ENCODE measurements at places on chromosomes 1 and 21. TPM values are rescaled to one million over a fixed set of nuclear protein-coding genes. Genes with fewer than 3 reads are reported as not detected.
A peak's percentile ranks its signal among the peaks of the same experiment; 100 is the strongest.

DNA sequence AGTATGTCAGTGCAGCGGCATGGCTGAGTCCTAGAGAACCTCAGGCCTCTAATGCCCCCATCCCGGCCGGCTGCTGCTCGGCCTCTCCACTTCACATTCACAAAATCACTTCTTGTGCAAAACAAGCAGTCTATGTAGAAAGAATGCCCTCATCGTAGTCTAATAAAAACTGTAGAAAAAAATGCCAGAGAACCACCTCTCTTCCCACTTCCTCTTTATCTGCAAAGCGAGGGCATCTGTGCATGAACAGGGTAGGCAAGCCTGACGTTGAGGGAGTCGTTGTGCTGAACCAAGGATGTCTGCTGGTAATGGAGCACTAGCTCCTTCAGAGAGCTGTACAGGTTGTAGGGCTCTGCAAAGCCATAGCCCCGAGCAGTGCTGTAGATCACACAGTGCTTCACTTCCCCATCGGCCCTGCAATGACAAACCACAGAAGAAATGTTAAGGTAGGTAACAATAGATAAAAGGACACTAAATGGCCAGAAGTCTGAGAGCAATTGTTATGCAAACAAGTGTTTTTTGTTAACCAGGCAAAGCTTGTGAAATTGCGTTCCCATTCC, 88.9 kb downstream of the PIK3R3 start:
- peaks cover 2% of the 10 kb centered on the region for H3K36me3 ChIP-seq
- no peak overlapping the region for H3K27ac ChIP-seq
- no peak overlapping the region for H3K4me3 ChIP-seq
- no peak for DNase-seq

DNA sequence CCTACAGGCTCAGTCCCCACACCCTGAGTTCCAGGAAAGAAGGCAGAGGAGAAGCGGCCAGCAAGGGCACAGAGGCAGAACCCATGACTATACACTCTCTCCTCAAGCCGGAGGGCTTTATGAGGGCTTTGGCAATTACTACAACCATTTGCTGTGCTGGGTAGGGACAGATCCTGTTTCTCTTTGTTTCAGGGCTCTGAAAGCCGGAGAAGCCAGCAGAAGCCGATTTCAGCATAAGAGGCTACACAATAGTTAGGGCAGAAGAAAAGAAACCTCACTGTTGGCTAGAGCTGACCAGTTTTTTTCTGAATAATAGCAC, 13.9 kb downstream of the GPR3 start:
- peaks cover 63% of the 10 kb centered on the region for H3K36me3 ChIP-seq
- no peak overlapping the region for H3K4me3 ChIP-seq
- no peak for DNase-seq
- H3K27ac ChIP-seq, result no peak overlapping the region
- no peaks in the 10 kb centered on the region for H3K27me3 ChIP-seq

- H3K4me3 ChIP-seq, result no peak overlapping the region
- no peaks in the 10 kb centered on the region for H3K4me1 ChIP-seq
- no peaks in the 10 kb centered on the region for H3K27me3 ChIP-seq
- H3K36me3 ChIP-seq, result no peaks in the 10 kb centered on the region
Measured at GRCh38 chr1:83741348-83741747, 257.6 kb downstream of the TTLL7 start.

The PPT1 gene
- 106 TPM for total RNA-seq

GRCh38 chr1:152000964-152001630, 7.4 kb upstream of the S100A10 start:
- H3K27ac ChIP-seq, result no peak overlapping the region
- H3K27me3 ChIP-seq, result peaks cover 15% of the 10 kb centered on the region
- no peaks in the 10 kb centered on the region for H3K36me3 ChIP-seq
- H3K4me1 ChIP-seq, result no peaks in the 10 kb centered on the region

DNA sequence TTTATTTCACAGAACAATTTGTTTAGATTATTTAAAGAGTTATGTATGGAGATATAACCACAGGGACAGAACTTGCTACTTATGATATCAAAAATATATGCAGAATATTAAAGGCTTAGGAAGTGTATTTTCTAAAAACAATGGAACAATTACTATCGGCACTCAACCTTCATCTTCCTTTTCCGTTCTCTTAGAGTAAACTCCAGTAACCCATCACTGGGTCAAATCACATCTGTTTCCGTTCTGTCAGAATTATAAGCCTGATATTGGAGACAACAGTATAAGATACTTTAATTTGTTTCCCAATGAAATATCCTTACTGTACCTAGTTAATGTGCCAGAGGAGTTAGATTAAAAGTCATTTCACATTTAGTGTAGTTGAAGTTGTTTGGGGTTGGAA, 32.2 kb downstream of the DTL start:
- H3K36me3 ChIP-seq, result peaks cover 91% of the 10 kb centered on the region
- no peaks in the 10 kb centered on the region for H3K27me3 ChIP-seq
- no peak overlapping the region for H3K27ac ChIP-seq
- no peaks in the 10 kb centered on the region for H3K4me1 ChIP-seq
- no peak for DNase-seq

- no peaks in the 10 kb centered on the region for H3K36me3 ChIP-seq
- H3K4me1 ChIP-seq, result no peaks in the 10 kb centered on the region
- no peak overlapping the region for H3K4me3 ChIP-seq
- peaks cover 49% of the 10 kb centered on the region for H3K27me3 ChIP-seq
Measured at GRCh38 chr1:7249516-7249915, 464.3 kb downstream of the CAMTA1 start.

GRCh38 chr21:43631411-43632107, 27.7 kb downstream of the HSF2BP start:
- no peaks in the 10 kb centered on the region for H3K4me1 ChIP-seq
- H3K27me3 ChIP-seq, result peaks cover 18% of the 10 kb centered on the region
- H3K36me3 ChIP-seq, result no peaks in the 10 kb centered on the region
- no peak overlapping the region for H3K27ac ChIP-seq

The CACNA1S gene
- total RNA-seq, result not detected

- peaks cover 20% of the 10 kb centered on the region for H3K4me1 ChIP-seq
- DNase-seq, result peak; percentile 96
- H3K4me3 ChIP-seq, result no peak overlapping the region
- H3K36me3 ChIP-seq, result peaks cover 45% of the 10 kb centered on the region
Measured at GRCh38 chr1:27428316-27429028, 36.0 kb downstream of the GPR3 start.

- no peaks in the 10 kb centered on the region for H3K4me1 ChIP-seq
- no peak for DNase-seq
- H3K27ac ChIP-seq, result no peak overlapping the region
- H3K27me3 ChIP-seq, result no peaks in the 10 kb centered on the region
- 0 out of 3 replicates have a peak, but pooled peaks cover 3% of the 10 kb centered on the region for H3K36me3 ChIP-seq
- no peak overlapping the region for H3K4me3 ChIP-seq
Measured at GRCh38 chr1:108606478-108606877, 46.6 kb downstream of the EEIG2 start.

The SPATA1 gene
- total RNA-seq, result 2.2 TPM

DNA sequence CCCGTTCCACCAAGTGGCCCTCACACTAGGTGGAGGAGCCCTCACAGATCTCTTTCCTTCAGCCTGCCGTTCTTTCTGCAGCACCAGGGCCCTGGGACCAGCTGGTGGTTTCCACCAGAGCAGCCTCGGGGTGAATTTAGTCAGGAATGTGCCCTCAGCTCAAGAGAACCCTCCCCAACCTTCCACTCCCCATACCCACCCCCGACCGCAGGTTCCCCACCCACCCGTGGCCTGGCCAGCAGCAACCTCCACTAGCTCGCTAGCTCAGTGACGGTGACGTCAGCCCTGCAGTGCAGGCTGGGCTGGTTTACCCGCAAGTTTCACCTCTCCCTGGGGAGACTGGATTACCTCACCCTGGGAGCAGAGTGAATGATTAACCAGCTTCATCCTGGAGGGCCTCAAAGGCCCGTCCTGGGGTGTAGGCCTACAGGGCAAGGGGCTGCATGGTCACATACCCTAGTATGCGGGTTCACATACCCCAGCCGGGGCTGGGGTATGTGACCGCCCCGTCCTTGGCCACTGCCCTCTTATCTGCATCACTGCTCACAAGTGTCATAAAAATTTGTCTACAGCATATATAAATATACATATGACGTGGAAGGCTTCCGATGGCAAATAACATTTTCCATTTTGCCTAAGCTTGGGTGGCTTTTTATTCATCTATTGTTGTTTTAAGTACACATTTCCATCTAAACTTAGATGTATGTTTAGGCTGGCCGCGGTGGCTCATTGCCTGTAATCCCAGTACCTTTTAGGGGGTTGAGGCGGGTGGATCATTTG, 24.5 kb downstream of the ELF3 start:
- peaks cover 9% of the 10 kb centered on the region for H3K4me1 ChIP-seq
- H3K27me3 ChIP-seq, result peaks cover 4% of the 10 kb centered on the region
- no peak overlapping the region for H3K4me3 ChIP-seq
- DNase-seq, result peak; percentile 49
- H3K36me3 ChIP-seq, result no peaks in the 10 kb centered on the region
- H3K27ac ChIP-seq, result no peak overlapping the region

- no peaks in the 10 kb centered on the region for H3K36me3 ChIP-seq
- H3K4me1 ChIP-seq, result no peaks in the 10 kb centered on the region
- peaks cover 3% of the 10 kb centered on the region for H3K27me3 ChIP-seq
- H3K4me3 ChIP-seq, result no peak overlapping the region
Measured at GRCh38 chr1:36506276-36506920, 23.7 kb upstream of the CSF3R start.

The IL20 gene
- total RNA-seq, result not detected

GRCh38 chr1:158989424-158989823, 20.3 kb upstream of the IFI16 start:
- no peaks in the 10 kb centered on the region for H3K36me3 ChIP-seq
- H3K27me3 ChIP-seq, result no peaks in the 10 kb centered on the region
- no peaks in the 10 kb centered on the region for H3K4me1 ChIP-seq
- no peak overlapping the region for H3K4me3 ChIP-seq

The CXADR gene
- total RNA-seq, result 0.04 TPM

DNA sequence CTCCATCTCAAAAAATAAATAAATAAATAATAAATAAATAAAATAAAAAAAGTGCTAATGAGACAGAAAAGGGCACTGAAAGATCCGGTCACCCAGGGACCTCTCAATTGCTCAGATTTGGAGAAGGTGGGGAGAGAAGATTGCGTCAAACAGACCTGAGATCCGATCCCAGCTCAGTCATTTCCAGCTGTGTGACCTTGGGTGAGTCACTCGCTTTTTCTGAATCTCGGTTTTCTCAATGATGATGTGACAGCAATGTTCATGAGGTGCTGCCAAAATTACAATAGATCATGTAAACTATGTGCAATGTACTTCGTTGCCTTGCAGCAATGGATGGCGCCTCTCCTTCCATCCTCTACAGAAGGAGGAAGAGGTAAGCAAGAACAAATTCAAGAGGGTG, 11.1 kb upstream of the MEF2D start:
- no peak for DNase-seq
- peaks cover 7% of the 10 kb centered on the region for H3K4me1 ChIP-seq
- H3K36me3 ChIP-seq, result no peaks in the 10 kb centered on the region
- no peaks in the 10 kb centered on the region for H3K27me3 ChIP-seq
- H3K4me3 ChIP-seq, result no peak overlapping the region
- H3K27ac ChIP-seq, result no peak overlapping the region

- no peaks in the 10 kb centered on the region for H3K27me3 ChIP-seq
- DNase-seq, result no peak
- H3K27ac ChIP-seq, result no peak overlapping the region
- H3K36me3 ChIP-seq, result no peaks in the 10 kb centered on the region
Measured at GRCh38 chr21:27143476-27143875, 176.6 kb upstream of the ADAMTS5 start.

- H3K27me3 ChIP-seq, result peaks cover 79% of the 10 kb centered on the region
- no peaks in the 10 kb centered on the region for H3K36me3 ChIP-seq
- H3K27ac ChIP-seq, result no peak overlapping the region
- H3K4me3 ChIP-seq, result no peak overlapping the region
Measured at GRCh38 chr1:180235077-180235501, 5.0 kb downstream of the LHX4 start.

The FAM177B gene
- not detected for total RNA-seq

The MAP3K21 gene
- total RNA-seq, result 0.58 TPM

The TRIM63 gene
- total RNA-seq, result 0.44 TPM

The EFNA1 gene
- total RNA-seq, result 2.7 TPM

GRCh38 chr1:7365706-7366105, 405.4 kb upstream of the VAMP3 start:
- no peaks in the 10 kb centered on the region for H3K36me3 ChIP-seq
- H3K27me3 ChIP-seq, result peaks cover 17% of the 10 kb centered on the region
- no peak overlapping the region for H3K4me3 ChIP-seq
- H3K27ac ChIP-seq, result no peak overlapping the region
- DNase-seq, result no peak

The PRKAA2 gene
- total RNA-seq, result not detected

The LCE3E gene
- total RNA-seq, result not detected

GRCh38 chr1:5244631-5245285, 590.3 kb downstream of the AJAP1 start:
- H3K36me3 ChIP-seq, result no peaks in the 10 kb centered on the region
- no peak overlapping the region for H3K4me3 ChIP-seq
- no peak for DNase-seq

GRCh38 chr1:218461351-218461750, 116.2 kb downstream of the TGFB2 start:
- no peaks in the 10 kb centered on the region for H3K36me3 ChIP-seq
- H3K4me1 ChIP-seq, result no peaks in the 10 kb centered on the region
- 0 out of 2 replicates have a peak, but pooled peaks cover 4% of the 10 kb centered on the region for H3K27me3 ChIP-seq
- H3K4me3 ChIP-seq, result no peak overlapping the region
- no peak overlapping the region for H3K27ac ChIP-seq

- no peaks in the 10 kb centered on the region for H3K36me3 ChIP-seq
- DNase-seq, result peak; percentile 67
- H3K4me1 ChIP-seq, result peaks cover 7% of the 10 kb centered on the region
- no peak overlapping the region for H3K27ac ChIP-seq
Measured at GRCh38 chr1:25520446-25521061, 22.9 kb upstream of the LDLRAP1 start.

The SCMH1 gene
- total RNA-seq, result 33.0 TPM

The CRYBG2 gene
- 8.8 TPM for total RNA-seq

The CFAP141 gene
- total RNA-seq, result not detected

DNA sequence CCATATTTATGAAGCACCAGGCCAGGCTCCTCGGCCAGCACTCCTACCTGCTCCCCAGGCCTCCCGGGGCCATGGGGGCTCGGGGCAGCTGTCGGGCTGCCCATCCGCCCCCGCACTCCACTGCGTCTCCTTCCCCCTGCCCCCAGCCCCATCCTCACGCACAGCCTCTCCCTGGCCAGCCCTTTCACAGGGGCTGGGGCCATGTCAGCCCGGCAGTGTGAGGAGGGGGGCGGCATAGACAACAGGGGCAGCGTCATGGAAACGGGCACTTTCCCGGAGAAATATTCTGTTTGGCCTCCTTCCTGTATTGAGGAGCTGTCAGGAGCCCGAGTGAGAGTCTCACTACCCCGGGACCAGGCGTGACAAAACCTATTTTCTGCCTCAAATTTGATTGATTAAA, 87.3 kb downstream of the CASZ1 start:
- no peak overlapping the region for H3K27ac ChIP-seq
- H3K4me1 ChIP-seq, result no peaks in the 10 kb centered on the region
- no peak overlapping the region for H3K4me3 ChIP-seq
- no peaks in the 10 kb centered on the region for H3K36me3 ChIP-seq
- no peak for DNase-seq
- peaks cover 79% of the 10 kb centered on the region for H3K27me3 ChIP-seq

- no peak for DNase-seq
- H3K27me3 ChIP-seq, result no peaks in the 10 kb centered on the region
- peak overlapping the region; percentile 83 for H3K4me3 ChIP-seq
- H3K36me3 ChIP-seq, result no peaks in the 10 kb centered on the region
Measured at GRCh38 chr1:211829343-211830054, 1.1 kb downstream of the LPGAT1 start.

- H3K4me1 ChIP-seq, result no peaks in the 10 kb centered on the region
- DNase-seq, result no peak
- H3K27ac ChIP-seq, result no peak overlapping the region
- no peaks in the 10 kb centered on the region for H3K36me3 ChIP-seq
Measured at GRCh38 chr1:45381243-45381642, 41.0 kb upstream of the MUTYH start.

All from K562 (cell line).